ENCODE measurements at places on chromosomes 3 and 15.
A peak's percentile ranks its signal among the peaks of the same experiment; 100 is the strongest.

DNA sequence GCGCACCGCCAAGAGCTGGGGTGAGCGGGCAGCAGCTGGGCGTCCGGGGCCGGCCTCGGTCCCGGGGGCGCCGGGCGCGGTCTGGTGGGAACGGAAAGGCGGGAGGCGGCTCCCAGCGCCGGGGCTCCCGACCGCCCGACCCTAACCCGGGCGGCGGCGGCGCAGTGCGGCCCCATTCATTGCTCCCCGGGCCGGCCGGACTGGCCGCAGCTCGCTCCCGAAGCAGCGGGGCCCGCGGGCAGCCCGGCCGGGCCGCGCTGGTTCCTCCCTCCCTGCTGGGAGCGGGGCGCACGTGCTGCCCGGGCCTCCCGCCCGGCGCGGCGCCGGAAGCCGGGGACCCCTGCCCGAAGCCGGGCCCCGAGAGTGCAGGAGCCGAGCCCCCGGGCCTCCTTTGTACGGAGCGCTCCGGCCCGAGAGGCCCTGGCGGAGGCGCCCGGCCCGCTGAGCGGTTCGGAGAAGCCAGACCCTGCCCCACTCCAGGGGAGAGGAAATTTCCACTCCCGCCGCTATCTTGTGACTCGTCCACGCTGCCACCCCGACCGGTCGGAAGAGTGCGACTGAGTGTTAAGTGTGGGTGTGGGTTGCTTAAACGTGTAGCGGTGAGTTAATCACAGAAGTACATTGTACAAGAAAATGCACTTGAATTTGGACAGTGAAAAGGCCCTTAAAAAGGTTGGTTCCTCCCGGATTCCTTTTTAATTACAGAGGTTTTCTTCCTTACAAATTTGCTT, 613 bp downstream of the ATP1B3 start:
- peak; percentile 65 for DNase-seq

DNA sequence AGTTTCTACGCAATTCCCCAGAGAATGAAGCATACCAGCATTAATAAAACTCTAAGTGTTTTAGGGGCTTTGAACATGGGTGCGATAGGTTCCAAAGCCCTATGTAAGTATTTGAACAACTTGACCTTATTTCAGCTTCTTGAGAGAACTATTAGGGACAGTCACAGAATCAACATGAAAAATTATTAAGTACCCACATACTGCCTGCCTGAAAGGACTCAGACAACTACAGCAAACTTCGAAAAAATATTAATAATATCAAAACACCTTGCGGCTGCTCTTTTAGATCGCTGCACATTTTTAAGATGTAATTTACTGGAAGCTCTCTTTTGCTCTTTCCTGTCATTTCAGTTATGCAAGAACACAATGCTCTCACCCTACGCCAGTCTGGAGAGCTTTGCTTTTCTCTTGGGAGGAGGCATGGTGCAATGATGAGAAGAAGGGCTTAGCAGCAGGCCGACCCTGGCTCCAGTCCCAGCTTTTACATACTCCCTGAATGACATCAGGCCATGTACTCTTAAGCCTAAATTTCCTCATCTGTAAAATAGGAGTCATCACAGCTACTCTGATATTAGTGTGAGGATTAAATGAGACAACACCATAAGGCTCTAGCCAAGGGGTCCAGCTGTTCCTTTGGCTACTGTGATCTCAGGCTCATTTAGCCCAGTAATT, 640.7 kb downstream of the FHIT start:
- peak; percentile 15 for DNase-seq

DNA sequence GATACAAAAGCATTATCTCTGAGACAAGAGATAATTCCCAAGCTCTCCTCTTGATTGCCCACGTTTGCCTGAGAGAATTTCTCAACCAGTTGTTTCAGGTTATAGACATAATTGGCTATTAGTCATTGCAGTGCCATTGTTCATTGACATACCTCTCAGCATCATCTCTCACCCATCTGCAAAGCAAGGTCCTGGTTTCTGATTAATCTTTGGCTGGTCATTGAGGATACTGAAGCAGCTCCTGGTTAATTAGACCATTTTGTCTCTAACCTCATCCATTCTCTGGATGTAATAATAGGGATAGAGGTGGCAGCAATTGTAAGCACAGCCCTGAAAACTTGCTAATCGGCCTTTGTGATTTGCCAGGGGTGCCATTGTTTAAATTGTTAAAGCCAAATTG, 104.2 kb downstream of the CNTN6 start:
- no peak for DNase-seq

- no peak for DNase-seq
These were observed 58.0 kb downstream of the CHD2 start for GRCh38 chr15:92958105-92958504.

GRCh38 chr3:33807191-33807590, 8.8 kb downstream of the PDCD6IP start:
- peak; percentile 75 for DNase-seq

DNA sequence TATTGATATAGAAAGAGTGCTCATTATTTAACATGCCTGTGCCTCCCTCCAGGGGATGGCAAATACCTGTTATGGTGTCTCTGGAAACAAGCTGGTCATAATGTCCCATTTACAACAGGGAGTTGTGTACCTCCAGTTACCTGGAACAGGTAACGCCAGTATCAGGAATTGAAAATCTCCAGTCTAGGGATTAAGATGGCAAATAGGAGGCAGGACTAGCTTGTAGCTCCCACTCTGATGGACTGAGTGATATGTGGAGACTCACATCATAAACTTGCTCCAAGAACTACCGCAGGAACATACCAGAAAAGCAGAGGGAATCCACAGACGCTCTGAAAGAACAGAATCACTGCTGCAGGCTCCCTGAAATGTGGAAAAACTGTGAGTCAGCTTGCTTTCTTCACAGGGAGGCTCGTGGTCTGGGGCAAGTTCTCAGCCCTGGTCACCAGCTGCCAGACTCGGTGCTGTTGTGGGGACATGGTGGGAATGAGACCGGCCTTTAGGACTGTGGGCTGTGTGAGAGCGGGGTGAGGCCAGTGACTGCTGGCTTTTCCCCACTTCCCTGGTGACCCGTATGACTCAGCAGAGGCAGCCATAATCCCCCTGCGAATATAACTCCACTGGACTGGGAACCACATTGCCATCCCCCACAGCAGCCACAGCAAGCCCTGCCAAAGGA, 97.4 kb downstream of the KCNAB1 start:
- no peak for DNase-seq

- DNase-seq: no peak
These were observed 281.7 kb downstream of the XXYLT1 start for GRCh38 chr3:194989241-194989640.

DNA sequence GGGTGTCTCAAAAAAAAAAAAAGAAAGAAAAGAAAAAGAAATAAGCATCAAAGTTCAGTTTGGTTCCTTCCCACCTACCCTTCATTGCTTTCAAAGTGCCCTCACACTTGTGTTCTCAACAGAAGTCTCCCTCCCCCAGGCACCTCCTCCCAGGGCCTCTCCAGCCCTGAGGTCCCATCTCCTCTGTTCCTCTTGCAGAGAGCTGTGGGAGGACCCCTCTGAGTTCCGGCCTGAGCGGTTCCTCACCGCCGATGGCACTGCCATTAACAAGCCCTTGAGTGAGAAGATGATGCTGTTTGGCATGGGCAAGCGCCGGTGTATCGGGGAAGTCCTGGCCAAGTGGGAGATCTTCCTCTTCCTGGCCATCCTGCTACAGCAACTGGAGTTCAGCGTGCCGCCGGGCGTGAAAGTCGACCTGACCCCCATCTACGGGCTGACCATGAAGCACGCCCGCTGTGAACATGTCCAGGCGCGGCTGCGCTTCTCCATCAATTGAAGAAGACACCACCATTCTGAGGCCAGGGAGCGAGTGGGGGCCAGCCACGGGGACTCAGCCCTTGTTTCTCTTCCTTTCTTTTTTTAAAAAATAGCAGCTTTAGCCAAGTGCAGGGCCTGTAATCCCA, 6.1 kb downstream of the CYP1A2 start:
- no peak for DNase-seq

All from transverse colon (tissue), 4 donors.